PC-9 (cell line): ENCODE measurements at places on chromosomes 1 and 21. TPM values are rescaled to one million over a fixed set of nuclear protein-coding genes. Genes with fewer than 3 reads are reported as not detected.
A peak's percentile ranks its signal among the peaks of the same experiment; 100 is the strongest.

- no peak for DNase-seq
These were observed 87.9 kb downstream of the SYT14 start for GRCh38 chr1:210025870-210026269.

- DNase-seq: no peak
These were observed 101.6 kb upstream of the HMGB4 start for GRCh38 chr1:33762109-33762830.

GRCh38 chr1:161722406-161722805, 1.1 kb downstream of the FCRLB start:
- DNase-seq: no peak

DNA sequence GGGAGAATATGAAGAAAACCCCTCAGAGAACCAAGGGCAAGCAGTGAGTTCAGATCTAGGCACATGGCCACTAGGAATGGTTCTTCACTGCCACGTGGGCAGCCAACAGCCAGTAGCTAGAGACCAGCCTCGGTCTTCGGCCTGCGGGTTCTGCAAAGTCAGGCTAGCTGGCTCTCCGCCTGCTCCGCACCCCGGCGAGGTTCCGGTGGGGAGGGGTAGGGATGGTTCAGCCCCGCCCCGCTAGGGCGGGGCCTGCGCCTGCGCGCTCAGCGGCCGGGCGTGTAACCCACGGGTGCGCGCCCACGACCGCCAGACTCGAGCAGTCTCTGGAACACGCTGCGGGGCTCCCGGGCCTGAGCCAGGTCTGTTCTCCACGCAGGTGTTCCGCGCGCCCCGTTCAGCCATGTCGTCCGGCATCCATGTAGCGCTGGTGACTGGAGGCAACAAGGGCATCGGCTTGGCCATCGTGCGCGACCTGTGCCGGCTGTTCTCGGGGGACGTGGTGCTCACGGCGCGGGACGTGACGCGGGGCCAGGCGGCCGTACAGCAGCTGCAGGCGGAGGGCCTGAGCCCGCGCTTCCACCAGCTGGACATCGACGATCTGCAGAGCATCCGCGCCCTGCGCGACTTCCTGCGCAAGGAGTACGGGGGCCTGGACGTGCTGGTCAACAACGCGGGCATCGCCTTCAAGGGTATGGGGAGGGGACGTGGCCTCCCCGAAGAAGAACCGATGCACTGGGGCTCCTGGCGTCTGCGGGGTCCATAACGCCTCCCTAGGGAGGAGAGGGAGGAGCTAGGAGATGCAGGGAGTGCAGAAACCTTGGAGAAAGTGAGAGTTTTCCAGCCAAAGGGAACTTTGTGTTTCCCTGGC, at the start of gene CBR1:
CBR1 (plus strand) TSS at position 312 of the 871 bp plus-strand sequence; CDS start at position 404, 92 bp downstream.
- peak; percentile 86 for DNase-seq

GRCh38 chr1:230391776-230392535, 34.2 kb downstream of the PGBD5 start:
- no peak for DNase-seq

GRCh38 chr1:30414086-30414850, 309.1 kb downstream of the MATN1 start:
- DNase-seq: no peak

DNA sequence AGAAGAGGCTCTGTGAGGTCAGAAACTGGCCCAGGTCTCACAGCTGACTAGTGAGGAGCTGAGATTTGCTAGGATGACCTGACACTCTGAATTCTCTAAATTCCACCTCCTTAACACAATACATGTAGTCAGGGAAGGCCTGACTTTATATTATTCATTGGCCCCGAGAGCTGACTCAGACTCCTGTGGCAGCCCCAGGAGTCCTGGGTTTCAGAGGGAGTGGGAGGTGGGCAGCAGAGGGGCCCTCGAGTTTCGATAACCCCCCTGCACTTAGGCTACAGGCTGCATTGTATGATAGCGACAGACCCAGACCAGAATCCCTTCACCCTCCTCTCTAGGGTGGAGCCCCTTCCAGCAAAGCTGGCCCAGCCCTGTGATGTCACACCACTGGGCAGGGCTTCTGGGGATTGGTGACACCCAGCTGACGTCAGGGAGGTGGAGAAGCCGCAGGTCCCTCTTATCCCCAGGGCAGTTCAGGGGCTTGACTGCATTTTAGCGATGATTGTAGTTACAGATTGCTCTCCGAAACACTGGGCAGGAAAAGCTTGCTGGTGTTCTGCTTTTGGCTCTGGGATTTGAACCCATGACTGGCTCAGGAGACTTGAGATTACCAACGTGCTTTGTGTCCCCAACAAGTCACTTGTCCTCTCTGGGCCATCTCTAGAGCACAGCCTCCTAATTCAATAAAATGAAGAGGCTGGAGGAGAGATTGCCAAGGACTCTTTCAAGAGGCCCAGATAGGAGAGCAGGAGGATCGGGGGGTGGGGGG, 17.0 kb upstream of the GPR37L1 start:
- peak; percentile 91 for DNase-seq

GRCh38 chr21:19045876-19046275, 642.3 kb upstream of the TMPRSS15 start:
- no peak for DNase-seq

DNA sequence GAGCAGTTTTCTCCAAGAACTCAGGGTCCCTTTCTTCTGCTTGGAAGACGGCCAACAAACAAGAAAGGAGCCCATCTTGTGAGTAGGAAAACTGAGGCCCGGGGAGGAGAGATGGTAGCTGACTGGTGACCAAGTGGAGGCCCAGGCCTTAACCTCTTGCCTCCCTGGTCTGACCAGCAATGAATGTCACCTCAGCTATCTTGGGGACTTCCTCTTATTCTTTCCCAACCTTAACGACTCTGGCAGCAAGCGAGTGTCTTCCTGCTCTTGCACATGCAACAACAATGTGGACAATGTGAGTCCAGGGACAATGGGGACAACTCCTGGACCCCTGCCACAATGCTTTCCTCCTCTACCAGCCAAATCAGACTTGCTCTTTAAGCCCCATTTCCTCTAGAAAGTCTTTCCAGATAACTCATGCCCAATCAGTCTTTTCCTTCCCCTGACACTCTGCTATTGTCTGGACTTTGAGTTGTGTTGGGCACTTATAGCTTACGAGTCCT, 12.6 kb downstream of the HSPG2 start:
- peak; percentile 39 for DNase-seq

GRCh38 chr1:180571832-180572636, 13.3 kb downstream of the OVAAL start:
- DNase-seq: no peak

DNA sequence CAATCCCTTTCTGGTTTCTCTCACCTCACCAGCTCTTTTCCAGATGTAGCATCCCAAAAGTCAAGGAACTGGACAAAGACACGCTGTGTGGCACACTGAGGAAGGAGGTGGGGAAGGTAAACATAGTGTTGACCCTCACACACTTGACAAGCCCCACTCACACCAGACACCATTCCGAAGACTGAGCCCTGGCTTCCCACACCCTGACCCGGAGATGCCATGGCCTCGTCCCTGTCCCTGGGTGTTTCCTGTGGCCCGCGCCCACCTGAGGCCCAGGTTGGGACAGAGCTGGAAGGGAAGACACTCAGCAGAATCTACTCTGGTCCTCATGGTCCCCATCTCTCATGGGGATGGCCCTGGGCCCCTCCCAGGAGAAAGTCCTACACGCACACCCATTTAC, 16.4 kb downstream of the VWA5B1 start:
- no peak for DNase-seq

- DNase-seq: no peak
These were observed 36.4 kb downstream of the ABCA4 start for GRCh38 chr1:94084547-94084946.

- DNase-seq: no peak
These were observed 3.1 kb upstream of the LMOD1 start for GRCh38 chr1:201949491-201949890.

DNA sequence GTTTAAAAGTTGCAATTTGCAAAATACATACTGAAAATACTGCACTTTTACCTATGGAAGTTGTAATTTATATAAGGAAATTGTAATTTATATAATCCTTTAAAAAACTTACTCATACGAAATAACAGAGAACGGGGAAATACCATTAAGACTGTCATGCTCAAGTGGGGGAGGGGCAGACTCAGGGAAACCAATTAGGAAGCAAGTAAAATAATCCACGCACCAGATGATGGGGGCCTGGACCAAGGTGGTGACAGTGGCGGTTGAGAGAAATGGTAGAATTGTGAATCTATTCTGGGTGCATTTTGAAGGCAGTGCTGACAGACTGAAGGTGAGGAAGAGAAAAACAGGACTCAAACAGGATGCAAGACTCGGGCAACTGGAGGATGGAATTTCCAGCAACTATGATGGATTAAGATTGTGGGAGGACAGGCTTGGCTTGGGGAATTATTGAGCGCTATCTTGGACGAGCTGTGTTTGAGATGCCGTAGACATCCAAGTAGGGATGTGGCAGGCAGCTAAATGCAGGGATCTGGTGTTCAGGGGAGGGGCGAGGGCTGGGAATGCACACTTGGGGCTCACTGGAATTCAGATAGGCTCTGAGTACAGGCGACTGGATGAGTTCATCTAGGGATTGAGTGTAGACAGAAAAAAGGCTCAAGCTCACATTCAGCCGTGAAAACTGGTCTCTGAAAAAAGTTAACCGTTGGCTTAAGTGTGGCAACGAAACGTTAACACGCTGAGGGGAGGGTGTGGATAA, 977 bp downstream of the LCA5L start:
- DNase-seq: no peak

DNA sequence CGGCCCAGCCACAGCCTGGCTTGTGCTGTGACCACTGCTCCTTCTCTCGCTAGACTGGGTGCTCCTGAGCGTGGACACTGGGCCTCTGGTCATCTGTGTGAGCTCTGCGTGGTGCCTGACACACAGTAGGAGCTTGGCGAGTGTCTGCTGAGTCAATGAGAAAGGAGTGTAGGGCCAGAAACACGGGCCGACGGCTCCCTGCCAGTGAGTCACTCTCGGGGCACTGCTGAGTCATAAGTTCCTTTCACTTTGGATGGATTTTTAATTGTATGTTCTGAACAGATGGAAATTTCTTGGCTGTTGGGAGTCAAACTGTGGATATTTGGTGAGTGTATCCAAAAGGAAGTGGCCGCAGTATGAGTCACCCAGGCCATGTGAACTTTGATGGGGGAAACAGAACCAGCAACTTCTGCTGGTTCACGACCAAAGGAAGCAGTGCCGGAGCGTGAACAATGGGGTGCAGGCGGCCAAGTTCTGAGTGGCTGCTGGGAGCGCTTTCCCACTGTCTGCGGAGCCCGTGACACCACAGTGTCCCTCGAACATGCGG, 41.0 kb upstream of the COL18A1 start:
- DNase-seq: peak; percentile 91

DNA sequence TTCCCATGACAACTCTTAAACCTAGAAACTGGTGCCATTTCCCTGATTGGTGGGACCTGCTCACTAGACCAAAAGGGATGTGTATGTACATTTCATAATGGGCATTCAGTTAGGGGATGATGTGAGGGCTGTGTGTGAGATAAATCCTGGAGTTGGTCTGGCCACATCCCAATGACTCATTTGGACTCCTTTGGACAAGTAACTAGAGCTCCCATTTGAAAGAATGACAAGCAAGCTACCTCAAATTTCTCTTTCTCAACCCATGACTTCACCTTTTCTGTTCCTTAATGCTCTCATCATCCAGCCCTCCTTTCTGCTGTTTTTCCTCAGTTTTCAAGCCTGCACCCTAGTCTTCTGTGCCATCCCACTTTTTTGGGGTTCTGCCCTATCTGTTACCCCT, 27.9 kb downstream of the EBNA1BP2 start:
- DNase-seq: no peak

GRCh38 chr21:44434568-44434925, 20.8 kb upstream of the LRRC3 start:
- DNase-seq: no peak

- DNase-seq: no peak
These were observed 16.2 kb upstream of the CACHD1 start for GRCh38 chr1:64453688-64454087.

GRCh38 chr1:5920201-5920600, 72.0 kb downstream of the NPHP4 start:
- no peak for DNase-seq

DNA sequence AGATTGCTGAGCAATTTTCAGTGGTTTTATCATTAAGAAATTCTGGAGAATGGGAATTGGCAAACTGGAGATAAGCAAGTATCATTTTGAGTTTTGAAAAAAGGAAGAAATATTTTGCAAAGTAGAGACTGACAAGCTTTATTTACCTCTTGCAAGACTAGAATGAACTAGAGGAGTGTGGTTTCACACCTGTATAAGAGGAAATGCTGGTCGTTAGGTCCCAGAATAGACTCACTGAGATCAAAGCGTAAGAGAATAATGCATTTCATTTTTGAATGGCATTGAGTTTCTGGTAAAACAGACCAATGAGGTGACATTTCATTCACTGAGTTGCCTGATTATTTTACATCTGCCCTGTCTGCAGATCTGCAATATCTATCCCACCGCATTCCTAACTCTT, 308.1 kb downstream of the ADGRL2 start:
- no peak for DNase-seq

- no peak for DNase-seq
These were observed 261.0 kb downstream of the ASTN1 start for GRCh38 chr1:176903474-176903873.

DNA sequence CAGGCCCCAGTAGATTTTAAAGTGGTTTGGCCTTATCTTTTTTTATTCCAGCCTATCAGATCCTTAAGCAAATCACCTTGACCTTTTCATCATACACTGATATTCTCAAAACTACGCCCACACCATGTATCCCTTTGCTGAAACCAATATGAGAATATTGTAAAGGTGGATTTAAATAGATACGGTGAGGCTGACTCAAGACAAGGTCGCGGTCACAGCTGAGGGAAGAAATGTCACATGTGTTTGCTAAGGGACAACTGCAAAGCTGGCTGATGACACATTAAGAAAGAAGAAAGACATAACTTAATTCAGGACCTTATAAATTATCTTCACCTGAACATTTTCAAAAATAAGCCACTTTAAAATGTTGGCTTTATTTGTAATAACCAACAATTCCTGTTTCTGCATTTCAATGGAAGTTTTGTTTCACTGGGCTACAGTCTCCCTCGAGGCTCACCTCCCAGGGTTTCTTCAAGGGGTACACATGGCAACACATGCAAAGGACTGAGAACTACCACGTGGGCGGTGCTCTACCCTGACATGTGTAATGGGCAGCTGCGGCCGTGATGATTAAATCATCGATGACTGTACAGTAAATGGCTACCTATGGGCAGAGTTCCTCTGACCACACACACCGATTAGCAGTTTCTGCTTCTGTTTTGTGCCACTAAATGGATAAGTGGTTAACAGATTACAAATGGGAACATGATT, 189.5 kb downstream of the SIPA1L2 start:
- DNase-seq: no peak

Gene LRRC8D
- 71.9 and 75.9 TPM in 2 replicates for total RNA-seq

Gene CFAP45
- 8.2 and 9.3 TPM in 2 replicates for total RNA-seq

Gene IL19
- not detected in 2 replicates for total RNA-seq

Gene MFAP2
- 6.3 and 12.5 TPM in 2 replicates for total RNA-seq

Gene ZMYM1
- total RNA-seq: 31.9 and 49.7 TPM in 2 replicates

Gene PCAT6
- 1.7 and 3.6 TPM in 2 replicates for total RNA-seq

Gene MYBPH
- total RNA-seq: not detected in 2 replicates

Gene LHX8
- not detected in 2 replicates for total RNA-seq

Gene RGS8
- total RNA-seq: not detected in 2 replicates

Gene UQCRH
- total RNA-seq: 457 and 551 TPM in 2 replicates

Gene CRP
- not detected in 2 replicates for total RNA-seq

Gene MIXL1
- not detected in 2 replicates for total RNA-seq

Gene TEKT2
- 1.1 TPM in 1 of 2 replicates, not detected in the other for total RNA-seq

Gene EDEM3
- 10.3 and 14.5 TPM in 2 replicates for total RNA-seq
